ENCODE measurements at places on chromosomes 3 and 15.

DNA sequence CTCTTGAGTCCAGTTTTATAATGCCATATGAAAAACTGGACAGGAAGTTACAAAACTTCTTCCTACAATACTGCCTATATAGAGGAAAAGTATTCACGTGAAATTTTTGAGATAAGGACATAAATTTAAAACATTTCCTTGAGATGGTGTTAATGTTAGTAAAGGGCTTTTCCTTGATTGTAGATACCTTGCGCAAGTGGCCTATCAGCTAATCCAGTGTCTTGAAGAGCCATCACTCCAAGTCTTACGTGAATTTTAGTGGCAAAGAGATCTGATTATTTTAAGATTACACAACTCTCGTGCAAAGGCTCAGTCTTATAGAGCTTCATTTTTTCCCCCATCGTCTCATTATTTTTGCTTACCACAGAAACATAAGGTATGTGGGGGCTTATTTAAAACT, 18.4 kb downstream of the C3orf38 start:
- DNase-seq = no peak

DNA sequence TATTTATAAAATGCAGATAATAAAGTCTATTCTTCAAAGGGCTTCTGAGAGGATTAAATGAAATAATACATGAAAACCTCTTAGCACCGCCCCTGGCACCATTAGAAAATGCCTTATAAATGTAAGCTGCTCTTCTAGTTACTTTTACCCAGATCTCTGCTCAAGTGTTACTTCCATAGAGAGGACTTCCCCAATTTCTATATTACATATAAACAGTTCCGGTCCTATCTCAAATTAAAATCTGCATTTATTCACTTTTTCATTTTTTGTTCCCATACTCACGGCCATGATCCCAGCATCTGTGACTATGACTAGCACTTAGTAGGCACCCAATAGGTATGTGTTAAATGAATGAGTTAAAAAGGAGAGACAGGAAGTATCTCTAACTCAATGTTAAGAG, 890.9 kb upstream of the CFAP20DC start:
- no peak for DNase-seq

GRCh38 chr15:41128174-41128902, 12.3 kb upstream of the INO80 start:
- no peak for DNase-seq

DNA sequence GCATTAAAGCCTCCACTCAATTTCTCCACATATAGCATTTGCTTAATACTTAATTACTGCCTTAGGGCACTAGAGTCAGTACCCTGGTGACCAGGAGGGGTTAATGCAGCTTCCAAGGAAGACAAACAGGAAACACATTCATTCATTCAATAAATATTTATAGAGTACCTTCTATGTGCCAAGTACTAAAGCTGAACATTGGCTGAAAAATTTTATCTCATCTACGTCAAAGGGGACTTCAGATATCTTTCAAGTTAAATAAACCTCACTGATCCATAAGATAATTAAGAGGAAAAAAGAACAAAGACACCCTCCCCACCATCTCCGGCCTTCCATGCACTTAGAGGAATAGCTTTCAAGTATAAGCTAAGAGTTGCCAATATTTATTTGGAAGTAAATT, 156.9 kb upstream of the PRICKLE2 start:
- DNase-seq = no peak

GRCh38 chr3:155504682-155505081, 211.2 kb upstream of the STRIT1 start:
- no peak for DNase-seq

GRCh38 chr3:473033-473800, 276.7 kb downstream of the CHL1 start:
- no peak for DNase-seq

- peak; percentile 77 for DNase-seq
Observed at GRCh38 chr3:149554826-149555225, 80.3 kb downstream of the TM4SF4 start.

DNA sequence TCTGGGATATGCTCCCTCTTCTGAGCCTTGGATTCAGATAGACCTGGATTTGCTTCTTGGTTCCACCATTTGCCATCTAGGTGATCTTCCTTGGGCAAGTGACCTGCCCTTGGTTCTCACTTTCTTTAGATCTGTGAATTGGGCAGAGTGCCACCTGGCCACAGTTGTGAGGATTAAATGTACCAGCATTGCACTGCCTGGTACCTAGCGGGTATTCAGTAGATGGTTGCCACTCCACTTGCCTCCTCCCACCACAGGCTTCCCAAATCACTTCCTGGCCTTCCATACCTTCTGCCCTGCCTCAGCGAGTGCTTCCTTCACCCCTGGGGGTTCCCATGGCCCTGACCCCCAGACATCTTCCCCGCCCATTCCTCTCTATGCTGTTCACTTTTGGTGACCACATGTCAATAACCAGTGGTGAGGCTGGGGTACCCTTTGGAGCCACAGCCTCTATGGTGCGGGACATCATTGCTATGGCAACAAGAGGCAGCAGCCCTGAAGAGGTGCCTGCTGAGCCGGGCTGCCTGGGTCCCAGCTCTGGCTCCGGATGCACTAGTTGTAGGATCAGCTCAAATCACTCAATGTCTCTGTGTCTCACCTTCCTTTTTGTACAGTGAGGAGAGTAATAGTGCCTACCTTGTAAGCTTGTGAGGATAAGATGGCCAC, 40.5 kb downstream of the CMTM7 start:
- DNase-seq = no peak

DNA sequence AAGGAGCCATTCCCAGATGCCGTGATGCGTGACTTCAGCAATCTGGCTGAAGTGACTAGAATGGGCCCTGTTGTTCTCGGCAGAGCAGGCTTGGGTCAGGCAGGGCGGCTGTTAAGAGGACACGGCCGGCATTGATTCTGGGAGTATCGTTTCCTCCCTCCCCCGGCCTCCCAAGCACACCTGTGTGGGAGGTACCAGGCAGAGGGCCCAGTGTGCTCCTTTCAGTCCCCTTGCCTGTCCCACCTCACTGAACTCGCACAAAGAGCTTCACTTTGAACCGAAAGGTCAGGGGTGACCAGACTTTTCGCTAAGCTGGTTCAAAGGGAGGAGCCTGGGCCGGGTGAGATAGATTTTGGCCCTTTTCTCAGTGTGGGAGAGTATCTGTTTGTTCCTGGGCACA, 92.7 kb downstream of the CEMIP start:
- DNase-seq = no peak

- no peak for DNase-seq
Observed at GRCh38 chr3:148588291-148588690, 109.4 kb upstream of the AGTR1 start.

GRCh38 chr3:99651531-99651930, 13.1 kb downstream of the COL8A1 start:
- DNase-seq = no peak

GRCh38 chr15:52424856-52425431, 103.7 kb downstream of the MYO5A start:
- no peak for DNase-seq

DNA sequence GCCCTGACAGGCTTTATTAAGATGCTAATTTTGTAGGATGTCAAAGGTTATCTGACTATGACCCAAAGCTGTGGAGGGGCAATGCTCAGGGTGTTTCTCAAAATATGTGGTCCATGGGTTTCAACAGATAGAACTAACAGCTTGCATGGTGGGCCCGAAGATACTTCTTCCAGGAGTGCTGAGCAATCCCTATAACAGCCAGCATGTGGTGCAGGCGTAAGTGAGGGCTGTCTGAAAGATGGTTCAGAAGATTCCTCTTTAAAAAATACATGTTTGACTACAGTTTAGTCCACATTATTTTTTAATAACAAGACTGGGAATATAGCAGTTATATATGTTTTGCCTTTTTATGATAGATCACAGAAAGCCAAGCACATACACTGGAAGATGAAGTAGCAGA, 7.6 kb downstream of the SCG3 start:
- DNase-seq = no peak

GRCh38 chr15:81375461-81375860, 1.4 kb upstream of the TMC3 start:
- DNase-seq = no peak

GRCh38 chr3:190366133-190366532, 21.8 kb upstream of the CLDN16 start:
- DNase-seq = no peak

DNA sequence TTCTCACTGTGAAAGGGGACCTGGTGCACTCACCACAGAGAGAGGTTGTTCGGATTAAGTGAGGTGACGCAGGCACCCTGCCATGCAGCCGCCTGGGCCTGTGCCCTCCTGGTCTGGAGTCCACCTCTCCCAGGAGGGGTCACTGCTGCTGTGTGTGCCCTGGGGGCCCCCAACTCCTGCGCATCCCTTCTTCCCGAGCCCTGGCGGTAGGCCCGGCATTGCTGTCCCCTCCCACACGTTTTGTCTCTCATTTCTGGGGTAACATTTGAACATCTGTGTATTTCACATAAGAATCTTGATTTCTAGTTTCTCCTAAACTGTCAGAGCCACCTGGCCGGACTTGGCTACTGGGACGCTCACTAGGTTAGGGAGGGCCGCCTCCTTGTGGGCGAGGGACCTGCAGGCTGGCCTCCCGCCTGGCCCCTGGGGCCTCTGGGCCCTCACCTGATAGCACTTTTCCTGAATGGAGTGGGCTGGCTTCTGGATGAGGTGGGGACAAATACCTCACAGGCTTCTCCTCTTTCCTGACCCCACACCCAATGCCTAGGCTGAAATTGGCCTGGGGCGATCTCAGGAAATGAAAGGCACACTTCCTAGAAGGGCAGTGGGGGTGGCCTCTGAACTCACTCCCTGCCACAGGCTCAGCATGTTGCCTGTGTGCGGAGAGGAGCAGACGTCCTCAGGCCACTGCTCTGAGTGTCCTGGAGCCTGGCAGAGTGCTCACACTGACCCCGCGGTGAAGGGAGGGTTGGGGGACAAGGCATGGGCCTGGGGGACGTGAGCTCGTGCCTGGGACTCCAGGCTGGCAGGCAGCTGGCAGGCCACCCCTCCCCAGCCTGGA, 104.2 kb upstream of the PRR23E start:
- no peak for DNase-seq

DNA sequence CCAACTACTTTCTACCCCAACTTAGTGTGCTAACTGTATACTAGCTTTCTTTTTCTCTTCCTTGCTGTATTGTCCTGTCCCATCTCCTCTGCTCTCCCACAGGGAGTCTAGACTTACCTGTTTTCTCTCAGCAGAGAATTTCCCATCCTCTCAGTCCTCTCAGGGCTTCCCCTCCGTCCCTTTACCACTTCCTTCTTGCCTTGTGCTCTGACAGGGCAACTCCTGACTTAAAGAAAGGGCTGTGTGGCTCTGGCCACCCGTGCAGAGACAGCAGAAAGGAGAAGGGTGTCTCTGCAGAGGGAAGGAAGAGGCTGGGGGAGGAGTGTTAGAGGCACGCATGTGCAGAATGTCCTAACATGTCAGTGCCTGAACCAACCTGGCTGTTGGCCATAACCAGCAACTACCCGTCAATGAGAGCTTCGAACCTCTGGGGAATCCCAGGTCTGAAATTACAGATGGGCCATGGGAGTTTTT, at the start of gene GCSAM:
TSS of gene GCSAM (minus strand) at position 274 of the 474 bp plus-strand sequence. CDS start at position 146, 128 bp downstream.
- DNase-seq = peak; percentile 50

- DNase-seq = no peak
Observed at GRCh38 chr3:180657094-180657493, 22.2 kb downstream of the CCDC39 start.

DNA sequence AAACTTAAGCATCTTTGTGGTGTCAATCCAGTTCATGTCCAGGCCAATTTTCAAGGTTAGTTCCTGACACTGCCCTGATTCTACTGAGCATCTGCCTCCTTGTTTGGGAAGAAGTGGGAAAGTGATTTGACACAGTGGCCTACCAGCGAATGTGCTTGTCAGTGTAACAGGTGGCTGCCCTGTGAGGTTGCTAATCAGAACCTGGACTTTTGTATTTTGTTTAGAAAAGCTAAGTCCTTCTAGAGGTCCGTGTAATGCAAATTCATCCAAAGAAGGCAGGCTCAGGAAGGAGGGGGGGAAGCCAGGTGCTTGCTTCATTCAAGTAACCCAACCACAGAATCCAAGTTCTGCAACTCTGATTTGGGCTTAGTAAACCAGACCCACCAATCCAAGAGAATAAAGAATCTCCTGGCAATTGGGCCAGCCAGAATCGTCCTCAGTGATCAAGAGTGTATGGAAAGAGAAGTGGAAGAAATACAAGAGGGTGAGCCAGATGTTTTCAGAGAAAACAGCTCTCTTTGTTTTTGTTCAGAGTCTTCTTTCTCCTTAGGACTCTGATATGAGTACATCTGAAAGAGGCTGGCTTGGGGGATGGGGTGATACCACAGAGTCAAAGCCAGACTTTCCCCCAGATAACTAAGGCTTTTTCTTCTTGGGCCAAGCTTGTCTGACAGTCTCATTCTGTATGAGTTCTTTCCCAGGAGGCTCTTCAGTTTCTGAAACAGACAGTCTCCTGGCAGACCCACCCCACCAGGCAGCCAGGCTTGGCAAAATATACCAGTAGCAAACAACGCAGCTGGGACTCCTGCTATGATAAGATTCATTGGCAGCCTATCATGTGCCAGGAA, 508.9 kb upstream of the TBL1XR1 start:
- DNase-seq = no peak

DNA sequence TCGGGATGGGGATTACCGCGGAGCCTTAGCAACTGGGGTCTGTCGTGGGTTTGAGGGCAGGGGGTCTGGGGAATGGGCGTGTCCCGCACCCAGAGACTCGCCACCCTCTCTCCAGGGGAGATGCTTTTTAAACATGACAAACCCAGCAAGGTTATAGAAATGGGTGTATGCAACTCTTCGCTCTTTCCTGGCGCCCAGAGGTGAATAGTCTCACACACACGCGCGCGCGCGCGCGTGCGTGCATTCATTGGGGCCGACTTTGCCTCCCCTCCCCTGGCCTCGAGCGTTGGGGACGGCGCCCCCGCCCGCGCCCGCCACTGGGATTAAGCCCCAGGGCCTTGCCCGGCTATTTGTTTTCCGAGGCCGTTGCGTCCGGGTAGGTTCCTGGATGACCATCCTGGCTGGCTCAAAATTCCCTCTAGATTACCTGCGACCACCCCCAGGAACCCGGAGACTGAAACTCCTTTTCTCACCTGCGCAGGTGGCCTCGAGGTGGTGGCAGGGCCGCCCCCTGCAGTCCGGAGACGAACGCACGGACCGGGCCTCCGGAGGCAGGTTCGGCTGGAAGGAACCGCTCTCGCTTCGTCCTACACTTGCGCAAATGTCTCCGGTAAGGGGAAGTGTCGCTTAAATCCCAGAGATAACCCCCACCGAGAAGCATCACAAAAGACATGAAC, 777 bp downstream of the GPR160 start:
- no peak for DNase-seq

- no peak for DNase-seq
Observed at GRCh38 chr15:36694574-36694973, 115.1 kb downstream of the CDIN1 start.

DNA sequence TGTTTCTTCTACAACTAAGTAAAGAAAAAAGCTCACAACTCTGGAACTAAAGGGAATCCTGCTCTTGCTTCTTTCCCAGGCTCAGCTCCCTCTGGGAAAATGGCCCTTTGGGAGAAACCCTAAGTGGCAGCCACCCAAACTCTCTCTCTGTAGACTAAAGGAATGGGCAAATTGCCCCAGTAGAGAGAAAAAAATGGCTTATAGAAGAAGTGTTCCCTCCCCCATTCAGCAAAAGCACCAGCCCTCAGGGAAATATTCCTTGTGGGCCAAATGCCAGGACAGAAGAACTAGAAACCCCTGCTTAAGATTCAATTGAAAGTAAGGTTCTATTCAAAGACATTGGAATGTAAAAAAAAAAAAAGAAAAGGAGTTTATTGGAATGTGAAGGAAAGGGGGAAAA, 603.7 kb upstream of the ALCAM start:
- DNase-seq = no peak

- DNase-seq = no peak
Observed at GRCh38 chr3:13078163-13078905, 5.1 kb upstream of the IQSEC1 start.

All from epithelial cell of prostate (primary cell).